ENCODE measurements at places on chromosomes 4 and X.

GRCh38 chrX:70168238-70169188, 8.8 kb upstream of the DGAT2L6 start:
- peak overlapping the region; percentile 28 for H3K27ac ChIP-seq
- H3K27me3 ChIP-seq = no peaks in the 10 kb centered on the region
- DNase-seq = peak; percentile 16
- H3K4me1 ChIP-seq = peaks cover 26% of the 10 kb centered on the region

- no peak overlapping the region for H3K4me3 ChIP-seq
- no peak overlapping the region for H3K27ac ChIP-seq
- H3K4me1 ChIP-seq = peaks cover 4% of the 10 kb centered on the region
- DNase-seq = no peak
- H3K27me3 ChIP-seq = no peaks in the 10 kb centered on the region
These were observed 111.1 kb upstream of the GRPR start for GRCh38 chrX:16012250-16012649.

GRCh38 chr4:138452826-138453225, 210.7 kb upstream of the SLC7A11 start:
- no peak overlapping the region for H3K4me3 ChIP-seq
- H3K36me3 ChIP-seq = no peaks in the 10 kb centered on the region
- peaks cover 7% of the 10 kb centered on the region for H3K27me3 ChIP-seq
- peak overlapping the region; percentile 29 for H3K27ac ChIP-seq
- H3K4me1 ChIP-seq = no peaks in the 10 kb centered on the region

GRCh38 chr4:55074386-55074785, 51.0 kb downstream of the KDR start:
- H3K4me3 ChIP-seq = no peak overlapping the region
- H3K27me3 ChIP-seq = peaks cover 5% of the 10 kb centered on the region
- H3K27ac ChIP-seq = no peak overlapping the region
- peaks cover 13% of the 10 kb centered on the region for H3K4me1 ChIP-seq
- no peak for DNase-seq
- peaks cover 27% of the 10 kb centered on the region for H3K36me3 ChIP-seq

DNA sequence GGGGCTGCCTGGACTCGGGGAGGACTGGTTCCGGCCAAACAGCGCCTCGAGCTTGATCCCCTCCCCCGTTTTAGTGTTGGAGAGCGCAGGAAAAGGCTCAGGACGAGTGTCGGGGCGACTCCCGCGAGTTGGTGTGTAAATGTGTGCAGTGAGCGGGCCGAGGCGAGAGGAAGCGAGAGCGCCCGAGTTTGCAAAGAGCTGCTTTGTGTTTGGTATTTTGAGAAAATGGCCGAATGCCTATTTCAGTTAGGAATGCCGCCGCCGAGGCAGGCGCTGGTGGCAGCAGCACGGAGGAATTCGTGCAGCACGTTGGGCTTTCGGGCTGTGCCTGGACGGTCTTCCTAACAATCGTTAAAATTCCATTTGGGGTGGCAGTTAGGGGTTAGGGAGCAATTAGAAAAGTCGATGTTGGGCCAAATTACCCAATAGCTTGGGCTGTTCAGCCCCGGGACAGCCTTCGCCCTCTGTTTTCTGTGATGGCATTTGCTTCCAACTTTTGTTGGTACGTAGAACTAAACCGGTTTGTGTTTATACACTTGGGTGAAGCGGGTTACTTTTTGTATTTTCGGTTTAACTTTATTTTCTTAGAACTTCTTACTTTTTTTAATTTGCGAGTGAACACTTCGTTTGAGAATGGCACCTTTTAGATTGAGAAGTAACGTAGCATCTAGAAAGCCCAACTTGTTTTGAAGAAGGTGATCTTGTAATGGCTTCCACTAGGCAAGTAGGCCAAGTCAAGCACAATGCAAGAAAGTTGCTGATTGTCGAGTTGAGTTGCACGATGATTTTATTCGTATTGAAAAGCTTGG, 1.6 kb downstream of the REST start:
- peaks cover 42% of the 10 kb centered on the region for H3K4me1 ChIP-seq
- H3K36me3 ChIP-seq = peaks cover 32% of the 10 kb centered on the region

DNA sequence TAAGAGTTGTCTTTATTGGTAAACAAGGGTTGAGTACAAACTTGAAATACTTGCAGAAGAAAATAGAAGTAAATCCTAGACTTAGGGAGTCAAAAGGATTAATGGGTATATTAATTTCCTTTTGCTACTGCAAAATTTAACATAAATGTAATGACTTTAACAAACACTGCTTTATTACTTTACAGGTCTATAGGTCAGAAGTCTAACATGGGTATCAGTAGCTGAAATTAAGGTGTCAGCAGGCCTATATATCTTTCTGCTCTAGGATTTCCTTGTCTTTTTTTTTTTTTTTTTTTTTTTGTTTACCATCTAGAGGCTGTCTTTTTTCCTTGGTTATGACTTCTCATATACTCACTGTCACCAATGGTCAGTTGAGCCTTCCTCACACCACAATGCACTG, 220.4 kb downstream of the GRID2 start:
- no peaks in the 10 kb centered on the region for H3K4me1 ChIP-seq
- H3K27ac ChIP-seq = no peak overlapping the region
- no peaks in the 10 kb centered on the region for H3K36me3 ChIP-seq
- H3K27me3 ChIP-seq = no peaks in the 10 kb centered on the region

DNA sequence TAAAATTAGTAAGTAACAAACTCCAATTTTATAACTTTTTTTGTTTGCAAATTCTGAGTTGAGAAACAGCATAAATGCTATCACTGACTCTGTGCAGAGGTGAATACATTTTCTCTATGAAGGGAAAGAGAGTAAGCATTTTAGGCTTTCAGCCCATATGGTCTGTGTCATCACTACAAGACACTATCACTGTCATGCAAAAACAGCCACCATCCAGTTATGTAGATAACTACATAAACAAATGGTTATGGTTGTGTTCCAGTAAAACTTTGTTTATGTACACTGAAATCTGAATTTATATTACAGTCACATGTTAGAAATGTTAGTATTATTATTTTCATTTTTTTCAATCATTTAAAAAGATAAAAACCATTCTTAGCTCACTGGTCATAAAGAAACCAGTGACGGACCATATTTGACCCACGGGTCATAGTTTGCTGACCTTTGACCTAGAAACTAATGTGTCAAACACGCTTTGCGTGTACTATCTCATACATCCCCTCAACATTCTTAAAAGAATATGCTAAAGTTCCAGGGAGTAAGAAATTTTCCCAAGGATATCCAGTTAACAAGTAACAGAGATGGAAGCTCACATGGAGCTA, 29.1 kb downstream of the RASGEF1B start:
- H3K27me3 ChIP-seq = no peaks in the 10 kb centered on the region
- no peak overlapping the region for H3K27ac ChIP-seq
- no peak overlapping the region for H3K4me3 ChIP-seq

DNA sequence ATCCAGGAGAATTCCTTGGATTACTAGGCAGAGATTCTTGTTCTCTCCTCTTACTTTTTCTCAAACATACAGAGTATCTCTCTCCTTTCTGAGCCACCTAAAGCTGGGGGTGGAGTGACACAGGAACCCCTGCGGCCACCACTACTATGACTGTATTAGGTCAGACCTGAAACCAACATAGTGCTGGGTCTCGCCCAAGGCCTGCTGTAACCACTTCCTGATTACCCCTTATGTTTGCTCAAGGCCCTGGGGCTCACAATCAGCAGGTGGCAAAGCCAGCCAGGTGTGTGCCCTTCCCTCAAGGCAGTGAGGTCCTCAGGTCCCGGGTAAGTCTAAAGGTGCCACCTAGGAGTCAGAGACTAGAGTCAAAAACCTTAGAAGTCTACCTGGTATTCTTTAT, 166.4 kb downstream of the PARM1 start:
- H3K4me1 ChIP-seq = no peaks in the 10 kb centered on the region
- no peak for DNase-seq
- peaks cover 55% of the 10 kb centered on the region for H3K36me3 ChIP-seq
- H3K27me3 ChIP-seq = no peaks in the 10 kb centered on the region
- no peak overlapping the region for H3K4me3 ChIP-seq

DNA sequence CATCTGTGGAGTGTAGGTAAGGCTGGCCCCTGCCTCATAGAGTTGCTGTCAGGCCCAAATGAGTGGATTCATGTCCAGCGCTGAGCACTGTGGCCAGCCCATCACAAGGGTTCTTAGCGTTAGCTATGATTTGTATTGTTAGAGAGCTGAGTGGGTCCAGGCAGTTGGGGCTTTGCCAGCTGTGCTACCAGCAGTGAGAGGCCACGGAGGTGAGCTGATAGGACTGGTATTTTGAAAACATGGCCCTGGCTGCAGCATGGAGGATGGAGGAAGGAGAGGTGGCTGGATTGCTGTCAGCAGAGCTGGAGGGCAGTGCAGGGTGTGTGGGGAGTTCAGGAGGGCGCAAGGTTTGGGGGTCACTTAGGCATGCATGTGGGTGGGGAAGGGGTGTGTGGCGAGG, 69.8 kb downstream of the PSAPL1 start:
- no peak for DNase-seq
- H3K4me3 ChIP-seq = no peak overlapping the region
- peaks cover 33% of the 10 kb centered on the region for H3K4me1 ChIP-seq

- no peak overlapping the region for H3K27ac ChIP-seq
- H3K27me3 ChIP-seq = no peaks in the 10 kb centered on the region
- peaks cover 29% of the 10 kb centered on the region for H3K36me3 ChIP-seq
- H3K4me1 ChIP-seq = peaks cover 6% of the 10 kb centered on the region
These were observed 248.5 kb downstream of the TENM3 start for GRCh38 chr4:182491719-182492118.

- H3K36me3 ChIP-seq = no peaks in the 10 kb centered on the region
- H3K27ac ChIP-seq = no peak overlapping the region
- peaks cover 3% of the 10 kb centered on the region for H3K27me3 ChIP-seq
- no peak overlapping the region for H3K4me3 ChIP-seq
- peak; percentile 27 for DNase-seq
- H3K4me1 ChIP-seq = peaks cover 22% of the 10 kb centered on the region
These were observed 153.9 kb downstream of the KDR start for GRCh38 chr4:54971474-54971950.

- no peak for DNase-seq
- no peak overlapping the region for H3K4me3 ChIP-seq
- H3K27me3 ChIP-seq = peaks cover 17% of the 10 kb centered on the region
These were observed 11.3 kb downstream of the PDE6B start for GRCh38 chr4:636628-637159.

- no peaks in the 10 kb centered on the region for H3K27me3 ChIP-seq
- no peak overlapping the region for H3K27ac ChIP-seq
- no peaks in the 10 kb centered on the region for H3K4me1 ChIP-seq
These were observed 2535.1 kb downstream of the ARAP2 start for GRCh38 chr4:33709247-33709646.

DNA sequence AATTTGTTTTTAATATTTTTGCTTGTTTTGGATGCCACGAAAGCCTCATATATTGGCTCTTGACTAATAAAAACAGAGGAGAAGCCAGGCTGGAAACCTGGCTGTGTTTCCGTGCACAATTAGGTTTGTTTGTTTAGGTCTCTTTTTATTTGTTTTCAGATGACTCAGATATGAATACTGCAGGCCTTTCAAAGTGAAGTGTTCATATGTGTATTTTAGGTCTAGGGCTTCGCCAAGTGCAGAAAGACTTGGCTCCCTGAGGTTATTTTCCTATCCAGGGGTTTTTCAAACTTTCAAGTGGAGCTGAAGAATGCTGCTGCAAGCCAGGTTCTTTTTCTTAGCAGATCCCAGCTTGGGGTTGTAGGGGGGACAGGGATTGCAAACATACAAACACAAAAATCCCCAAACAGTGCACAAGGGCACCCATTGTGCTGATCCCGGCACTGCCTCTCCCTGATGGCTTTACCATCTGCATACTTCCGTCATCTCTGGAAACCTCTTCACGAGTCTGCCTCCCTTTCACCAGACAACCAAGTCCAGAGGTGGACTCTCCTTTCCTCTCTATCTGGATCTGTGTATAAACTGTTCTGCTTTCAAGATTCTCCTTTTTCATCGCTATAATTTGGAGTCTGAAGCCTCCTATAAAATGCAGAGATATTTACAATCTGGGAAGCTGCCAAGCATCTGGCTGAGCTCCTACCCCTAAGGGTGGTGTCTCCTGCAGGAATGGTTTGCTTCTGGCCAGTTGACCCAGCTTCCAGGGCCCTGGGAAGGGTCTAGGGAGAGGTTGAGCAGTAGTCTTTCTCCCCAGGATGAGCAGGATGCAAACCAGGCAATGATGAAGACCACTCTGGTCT, 108.6 kb downstream of the SMIM20 start:
- H3K27ac ChIP-seq = no peak overlapping the region
- H3K36me3 ChIP-seq = no peaks in the 10 kb centered on the region
- no peak for DNase-seq
- H3K4me1 ChIP-seq = peaks cover 19% of the 10 kb centered on the region

- DNase-seq = no peak
- no peaks in the 10 kb centered on the region for H3K27me3 ChIP-seq
- peaks cover 6% of the 10 kb centered on the region for H3K4me1 ChIP-seq
- H3K36me3 ChIP-seq = peaks cover 6% of the 10 kb centered on the region
- no peak overlapping the region for H3K4me3 ChIP-seq
- H3K27ac ChIP-seq = peak overlapping the region; percentile 94
These were observed 158.9 kb downstream of the MID1IP1 start for GRCh38 chrX:38960137-38960536.

- peaks cover 52% of the 10 kb centered on the region for H3K36me3 ChIP-seq
- peak overlapping the region; percentile 79 for H3K4me3 ChIP-seq
- peak overlapping the region; percentile 95 for H3K27ac ChIP-seq
- peaks cover 10% of the 10 kb centered on the region for H3K27me3 ChIP-seq
These were observed 525 bp upstream of the CISD2 start for GRCh38 chr4:102868153-102868780.

- H3K36me3 ChIP-seq = no peaks in the 10 kb centered on the region
- no peaks in the 10 kb centered on the region for H3K27me3 ChIP-seq
- H3K4me3 ChIP-seq = no peak overlapping the region
- no peak overlapping the region for H3K27ac ChIP-seq
- H3K4me1 ChIP-seq = peaks cover 36% of the 10 kb centered on the region
- DNase-seq = no peak
These were observed 224.7 kb downstream of the MID1 start for GRCh38 chrX:10395643-10396042.

GRCh38 chr4:9769321-9769720, 12.1 kb upstream of the DRD5 start:
- DNase-seq = no peak
- H3K4me1 ChIP-seq = no peaks in the 10 kb centered on the region
- no peaks in the 10 kb centered on the region for H3K36me3 ChIP-seq

DNA sequence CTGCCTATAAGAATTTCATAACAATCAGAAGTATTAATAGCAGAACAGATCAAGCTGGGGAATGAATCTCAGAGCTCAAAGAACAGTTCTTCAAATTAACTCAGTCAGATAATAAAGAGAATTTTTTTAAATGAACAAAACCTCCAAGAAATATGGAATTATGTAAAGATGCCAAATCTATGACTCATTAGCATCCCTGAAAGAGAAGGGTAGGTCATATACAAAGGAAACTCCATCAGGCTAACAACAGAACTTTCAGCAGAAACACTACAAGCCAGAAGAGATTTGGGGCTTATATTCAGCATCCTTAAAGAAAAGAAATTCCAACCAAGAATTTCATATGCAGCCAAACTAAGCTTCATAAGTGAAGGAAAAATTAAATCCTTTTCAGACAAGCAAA, 28.6 kb downstream of the CBR4 start:
- no peak overlapping the region for H3K27ac ChIP-seq
- H3K27me3 ChIP-seq = no peaks in the 10 kb centered on the region
- no peak overlapping the region for H3K4me3 ChIP-seq
- H3K36me3 ChIP-seq = peaks cover 76% of the 10 kb centered on the region

GRCh38 chr4:145716200-145716599, 36.3 kb downstream of the C4orf51 start:
- no peak overlapping the region for H3K4me3 ChIP-seq
- no peaks in the 10 kb centered on the region for H3K36me3 ChIP-seq
- peaks cover 15% of the 10 kb centered on the region for H3K27me3 ChIP-seq
- no peak for DNase-seq
- H3K4me1 ChIP-seq = peaks cover 14% of the 10 kb centered on the region
- no peak overlapping the region for H3K27ac ChIP-seq

GRCh38 chr4:138063581-138063980, 178.6 kb downstream of the SLC7A11 start:
- H3K36me3 ChIP-seq = no peaks in the 10 kb centered on the region
- DNase-seq = no peak
- H3K27ac ChIP-seq = no peak overlapping the region
- H3K4me3 ChIP-seq = no peak overlapping the region
